M059J (cell line): ENCODE measurements at places on chromosomes 16 and 17. TPM values are rescaled to one million over a fixed set of nuclear protein-coding genes. Genes with fewer than 3 reads are reported as not detected.

The KIAA0753 gene
- 7.2 and 12.9 TPM in 2 replicates for total RNA-seq

The PPY gene
- not detected in 2 replicates for total RNA-seq

The BCL6B gene
- total RNA-seq: not detected in 2 replicates

The RAB34 gene
- total RNA-seq: 27.3 and 32.1 TPM in 2 replicates

The RCVRN gene
- not detected in 2 replicates for total RNA-seq

The MMP15 gene
- total RNA-seq: 2.5 and 3.1 TPM in 2 replicates

The ASIC2 gene
- total RNA-seq: not detected in 2 replicates

The CAPNS2 gene
- 0.39 TPM in 1 of 2 replicates, not detected in the other for total RNA-seq

The PLA2G10 gene
- total RNA-seq: not detected in 2 replicates

The CORO1A gene
- 7.6 and 8.0 TPM in 2 replicates for total RNA-seq

The CLEC10A gene
- not detected in 2 replicates for total RNA-seq

The AGRP gene
- not detected in 2 replicates for total RNA-seq

The SLC5A11 gene
- not detected in 2 replicates for total RNA-seq

The SHBG gene
- not detected in 2 replicates for total RNA-seq

The HLF gene
- 4.4 and 5.3 TPM in 2 replicates for total RNA-seq

The CES5A gene
- not detected in 2 replicates for total RNA-seq

The AATK gene
- 0.10 TPM in 1 of 2 replicates, not detected in the other for total RNA-seq

The TMED6 gene
- not detected in 2 replicates for total RNA-seq

The KRT25 gene
- total RNA-seq: not detected in 2 replicates

The FBXO39 gene
- 0.20 TPM in 1 of 2 replicates, not detected in the other for total RNA-seq

The ELMO3 gene
- total RNA-seq: 0.62 and 1.2 TPM in 2 replicates

The PYDC1 gene
- not detected in 2 replicates for total RNA-seq

The SKAP1 gene
- total RNA-seq: 0.42 and 1.1 TPM in 2 replicates

The PRSS36 gene
- 0.10 and 0.49 TPM in 2 replicates for total RNA-seq

The DBNDD1 gene
- total RNA-seq: 10.9 and 18.7 TPM in 2 replicates

The SEPTIN12 gene
- not detected in 2 replicates for total RNA-seq

The KCTD19 gene
- total RNA-seq: 0.84 and 1.6 TPM in 2 replicates

The GGA3 gene
- 10.2 and 18.1 TPM in 2 replicates for total RNA-seq

The TBX21 gene
- total RNA-seq: not detected in 2 replicates

The IGSF6 gene
- total RNA-seq: not detected in 2 replicates

The RPH3AL gene
- total RNA-seq: 0.81 and 5.5 TPM in 2 replicates

The PRAC2 gene
- total RNA-seq: not detected in 2 replicates

The RASD1 gene
- total RNA-seq: 2.1 and 3.0 TPM in 2 replicates

The SDR42E2 gene
- not detected in 2 replicates for total RNA-seq

The SLC35G6 gene
- total RNA-seq: not detected in 2 replicates

The TBC1D3H gene
- not detected in 2 replicates for total RNA-seq

The P2RX1 gene
- total RNA-seq: not detected in 2 replicates

The LHX1 gene
- total RNA-seq: 0.81 and 3.5 TPM in 2 replicates

The KRTAP4-1 gene
- not detected in 2 replicates for total RNA-seq

The TBC1D3L gene
- not detected in 2 replicates for total RNA-seq

The HEATR9 gene
- total RNA-seq: not detected in 2 replicates

The SLFN14 gene
- total RNA-seq: not detected in 2 replicates

The KRT20 gene
- 0.17 TPM in 1 of 2 replicates, not detected in the other for total RNA-seq

The HOXB8 gene
- total RNA-seq: 5.5 and 6.3 TPM in 2 replicates

The CHST6 gene
- total RNA-seq: 0.98 and 1.4 TPM in 2 replicates

The RBFOX1 gene
- total RNA-seq: 0.07 TPM in 1 of 2 replicates, not detected in the other

The NEK8 gene
- total RNA-seq: 2.4 and 2.6 TPM in 2 replicates

The MT1G gene
- total RNA-seq: 2.9 and 6.1 TPM in 2 replicates

The KRT13 gene
- total RNA-seq: 0.34 TPM in 1 of 2 replicates, not detected in the other

The PARD6A gene
- total RNA-seq: 2.0 and 3.3 TPM in 2 replicates

The HIRIP3 gene
- total RNA-seq: 17.1 and 19.0 TPM in 2 replicates

The MYH13 gene
- total RNA-seq: 0.02 TPM in 1 of 2 replicates, not detected in the other

The NACA2 gene
- total RNA-seq: not detected in 2 replicates

The ARL5C gene
- total RNA-seq: not detected in 2 replicates

The METRNL gene
- total RNA-seq: 37.6 and 42.7 TPM in 2 replicates

The TBC1D3I gene
- 1.0 TPM in 1 of 2 replicates, not detected in the other for total RNA-seq

The WFDC1 gene
- 0.05 and 0.52 TPM in 2 replicates for total RNA-seq

The SLC16A11 gene
- total RNA-seq: not detected in 2 replicates
